T-helper 1 cell (primary cell): ENCODE measurements at places on chromosomes 3 and 15.

DNA sequence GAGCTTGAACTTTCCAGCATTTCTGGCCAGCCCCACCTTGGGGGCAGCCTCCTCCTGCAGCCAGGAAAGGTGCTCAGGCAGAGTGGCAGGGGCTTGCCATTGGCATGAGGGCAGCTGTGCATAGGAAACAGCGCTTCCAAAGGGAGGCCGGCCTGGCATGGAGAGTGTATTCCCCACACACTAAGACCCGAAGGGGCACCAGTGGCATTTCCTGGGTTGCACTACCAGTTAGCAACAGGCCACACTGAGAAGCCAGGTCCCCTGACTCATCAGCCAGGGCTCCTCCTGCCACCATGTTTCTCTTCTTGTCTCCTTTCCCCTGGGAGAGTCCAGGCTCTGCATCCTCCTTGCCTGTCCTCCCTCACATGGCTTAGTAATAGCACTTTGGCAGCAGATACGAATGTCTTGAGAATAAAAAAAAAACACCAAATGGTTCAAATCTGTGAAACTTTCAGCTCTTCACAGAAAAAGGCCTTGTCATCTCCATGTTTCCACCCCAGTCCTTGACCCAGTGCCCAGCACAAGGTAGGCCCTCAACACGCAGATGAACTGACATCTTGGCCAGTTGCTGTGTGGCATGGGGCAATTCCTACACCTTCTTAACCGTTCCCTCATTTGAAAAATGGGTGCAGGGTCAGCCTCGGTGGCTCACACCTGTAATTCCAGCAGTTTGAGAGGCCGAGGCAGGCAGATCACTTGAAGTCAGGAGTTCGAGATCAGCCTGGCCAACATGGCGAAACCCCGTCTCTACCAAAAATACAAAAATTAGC lies 180.4 kb downstream of the SMAD6 start:
- DNase-seq, result no peak

DNA sequence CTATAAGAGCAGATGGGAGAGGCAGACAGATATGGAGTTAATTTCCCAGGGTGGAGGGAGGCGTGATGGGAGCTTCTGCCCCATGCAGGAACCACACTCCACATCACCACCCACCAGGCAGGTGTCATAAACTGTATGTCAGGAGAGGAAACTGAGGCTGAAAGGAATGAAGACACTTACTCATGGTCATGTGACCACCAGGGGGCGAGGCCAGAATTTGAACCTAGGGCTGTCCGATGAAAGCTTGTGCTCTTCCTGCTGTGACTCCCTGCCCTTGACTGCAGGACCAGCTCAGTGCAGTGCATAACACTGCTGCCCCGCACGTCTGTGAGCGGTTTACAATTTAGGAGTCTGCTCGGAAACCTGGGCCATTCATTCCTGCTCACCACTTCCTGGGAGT lies 28.8 kb downstream of the NUP210 start:
- no peak for DNase-seq

DNA sequence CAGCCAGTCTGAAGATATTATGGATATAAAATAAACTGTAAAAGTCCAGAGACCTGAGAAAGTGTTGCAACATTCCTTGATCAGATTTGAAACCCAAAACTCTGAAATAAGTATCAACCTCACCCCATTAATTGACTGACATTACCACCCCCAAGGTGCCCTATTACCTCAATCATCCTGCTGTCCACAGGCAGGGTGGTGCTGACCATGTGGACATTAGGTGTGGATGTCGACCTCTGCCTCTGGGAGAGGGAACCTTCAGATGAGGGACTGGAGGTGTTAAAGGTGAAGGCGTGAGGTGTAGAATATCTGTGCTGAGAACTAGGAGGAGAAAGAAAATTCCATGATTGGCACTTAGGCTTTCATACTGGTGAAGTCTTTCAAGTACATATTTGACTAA lies 47.1 kb downstream of the MKRN2 start:
- DNase-seq, result no peak

- no peak for DNase-seq
Observed at GRCh38 chr3:144652573-144652972, 681.0 kb downstream of the DIPK2A start.

- no peak for DNase-seq
Observed at GRCh38 chr3:109608574-109608973, 271.2 kb upstream of the DPPA4 start.

DNA sequence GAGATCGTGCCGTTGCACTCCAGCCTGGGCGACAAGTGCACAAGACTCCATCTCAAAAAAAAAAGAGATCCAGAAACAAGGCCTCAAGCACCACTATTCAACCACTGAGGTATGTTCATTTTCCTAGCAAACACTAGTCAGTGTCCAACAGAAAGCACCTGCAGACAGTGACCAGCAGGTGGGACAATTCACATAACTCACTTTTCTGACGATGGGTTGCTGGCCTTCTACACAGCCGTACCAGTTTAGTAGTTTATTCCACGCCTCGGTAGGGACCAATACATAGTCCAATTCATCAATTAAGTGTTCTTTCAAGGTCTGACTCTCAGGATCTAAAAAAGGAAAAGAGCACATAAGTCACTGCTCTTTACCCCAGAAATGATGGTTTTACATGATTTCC lies 12.4 kb downstream of the USP4 start:
- DNase-seq, result no peak

DNA sequence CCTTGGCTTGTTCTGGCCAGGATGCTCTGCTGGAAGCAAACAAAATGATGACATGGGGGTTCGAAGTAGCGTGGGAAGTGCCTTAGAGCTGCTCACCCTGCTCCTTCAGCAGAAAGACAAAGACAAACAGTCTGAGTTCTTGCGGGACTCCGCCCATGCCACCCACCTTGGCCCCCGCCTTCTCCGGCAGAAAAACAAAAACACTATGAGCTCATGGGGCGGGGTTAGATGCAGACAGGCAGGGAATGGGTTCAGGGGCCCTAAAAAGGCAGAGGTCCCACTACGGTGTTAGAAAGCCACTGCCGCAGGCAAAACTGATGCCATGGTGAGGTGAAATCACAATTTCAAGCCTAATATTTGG lies 9.7 kb upstream of the NCKIPSD start:
- DNase-seq, result no peak

- DNase-seq, result no peak
Observed at GRCh38 chr3:71662056-71662455, 63.1 kb downstream of the EIF4E3 start.

GRCh38 chr3:40911264-40911663 lies 288.0 kb upstream of the CTNNB1 start:
- no peak for DNase-seq

- DNase-seq, result no peak
Observed at GRCh38 chr3:67647390-67647878, 7.0 kb downstream of the SUCLG2 start.

DNA sequence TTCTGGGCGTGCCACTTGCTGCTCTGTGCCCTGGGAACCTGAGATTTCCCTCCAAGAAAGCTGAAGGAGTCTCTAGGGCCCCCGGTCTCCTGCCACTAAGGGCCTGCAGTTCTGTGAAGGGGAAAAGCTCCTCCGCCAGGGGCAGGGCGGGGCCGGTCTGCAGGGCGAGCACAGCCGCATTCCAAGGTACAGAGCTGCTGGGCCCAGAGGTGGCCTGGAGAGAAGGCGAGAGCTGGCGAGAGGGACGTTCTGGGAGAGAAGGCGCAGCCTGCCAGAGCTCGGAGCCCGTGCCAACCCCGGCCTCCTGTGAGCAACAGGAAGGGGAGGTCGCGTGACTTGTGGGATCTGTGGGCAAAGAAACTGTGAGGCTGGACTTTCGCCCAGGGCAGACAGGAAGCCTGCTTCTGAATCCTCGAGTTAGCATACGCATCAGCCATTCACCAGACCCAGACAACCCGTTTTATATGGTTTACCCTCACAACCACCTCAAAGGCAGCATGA lies 500.4 kb downstream of the SHQ1 start:
- DNase-seq, result no peak

DNA sequence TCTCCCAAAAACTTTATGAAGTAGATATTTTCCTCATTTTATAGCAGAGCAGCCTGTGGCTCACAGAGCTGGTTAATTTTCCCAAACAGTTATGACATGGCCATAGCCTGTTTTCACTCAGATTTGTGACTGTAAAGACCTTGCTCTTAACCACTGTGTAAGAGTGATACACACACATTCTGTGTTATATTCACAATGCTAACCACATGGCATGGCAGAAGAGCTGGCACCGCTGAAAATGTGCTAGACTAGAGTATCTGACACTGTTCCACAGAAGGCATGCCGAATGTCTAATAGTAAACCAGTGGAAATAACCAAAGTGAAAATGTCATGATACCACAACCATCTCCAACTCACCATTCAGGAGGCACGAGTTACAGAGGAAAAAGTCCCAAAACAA lies 71.8 kb downstream of the PEX5L start:
- DNase-seq, result no peak
